ENCODE measurements at places on chromosomes 3 and 15. TPM values are rescaled to one million over a fixed set of nuclear protein-coding genes. Genes with fewer than 3 reads are reported as not detected.
A peak's percentile ranks its signal among the peaks of the same experiment; 100 is the strongest.

DNA sequence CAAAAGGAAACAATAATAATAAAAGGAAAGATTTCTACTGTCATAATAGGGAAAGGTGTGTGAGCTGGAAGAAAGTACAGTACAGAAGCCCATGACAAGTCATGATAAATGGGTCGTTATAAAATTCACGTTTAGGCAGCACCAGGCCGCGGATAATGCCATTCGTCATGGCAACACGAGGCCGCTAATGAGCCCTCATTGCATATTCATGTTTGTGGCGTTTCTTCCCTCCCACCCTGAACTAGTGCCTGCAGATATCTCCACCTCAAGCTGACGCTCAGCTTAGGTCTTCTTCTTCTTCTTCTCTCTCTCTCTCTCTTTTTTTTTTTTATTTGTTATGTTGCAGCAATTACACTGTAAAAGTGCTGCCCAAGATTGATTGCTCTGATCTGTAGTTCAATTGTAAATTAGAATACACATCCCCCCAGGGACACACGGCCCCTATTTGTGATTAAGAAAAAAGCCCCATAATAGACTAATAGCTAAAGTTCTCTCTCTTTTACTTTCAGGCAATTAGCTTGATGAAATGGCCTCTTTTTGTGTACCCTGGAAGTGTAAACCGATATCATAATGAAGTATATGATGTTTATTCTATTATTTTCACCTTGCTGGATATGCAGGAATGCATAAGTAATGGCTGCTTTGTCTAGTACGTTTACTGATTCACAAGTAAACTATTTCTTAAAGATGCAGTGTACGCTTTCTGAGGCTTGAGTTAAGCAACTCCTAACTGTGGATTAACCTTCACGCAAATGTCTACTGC lies 61.9 kb upstream of the NR2F2 start:
- DNase-seq: no peak

DNA sequence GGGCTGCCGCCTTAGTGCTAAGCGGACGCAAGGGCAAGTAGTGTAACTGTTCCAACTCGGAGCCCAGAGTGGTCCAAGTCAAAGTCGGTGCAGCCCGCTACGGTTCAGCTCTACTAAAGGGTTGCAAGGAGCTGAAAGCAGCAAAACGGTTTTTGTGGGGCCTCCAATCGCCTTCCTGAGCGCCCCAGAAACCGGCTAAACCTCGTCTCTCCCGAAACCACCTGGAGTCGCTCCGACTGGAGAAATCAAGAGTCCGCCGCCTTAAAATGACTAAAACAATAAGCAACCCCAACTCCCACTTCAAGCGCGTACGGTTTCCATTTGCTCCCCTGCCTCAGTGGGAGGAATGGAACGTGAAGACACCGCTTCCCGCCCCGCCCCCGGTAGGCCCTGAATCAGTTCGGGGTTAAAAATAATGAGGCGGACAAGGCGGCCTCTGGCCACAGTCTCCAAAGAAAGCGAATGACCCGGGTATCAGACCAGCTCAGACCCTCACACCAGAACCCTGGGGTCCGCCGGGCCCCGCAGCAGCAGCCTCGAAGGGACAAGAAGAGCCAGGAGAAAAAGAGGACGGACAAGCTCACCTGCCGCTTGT lies 401 bp downstream of the SEC11A start:
- peak; percentile 39 for DNase-seq

- DNase-seq: no peak
Observed at GRCh38 chr3:197169028-197169427, 129.4 kb downstream of the DLG1 start.

DNA sequence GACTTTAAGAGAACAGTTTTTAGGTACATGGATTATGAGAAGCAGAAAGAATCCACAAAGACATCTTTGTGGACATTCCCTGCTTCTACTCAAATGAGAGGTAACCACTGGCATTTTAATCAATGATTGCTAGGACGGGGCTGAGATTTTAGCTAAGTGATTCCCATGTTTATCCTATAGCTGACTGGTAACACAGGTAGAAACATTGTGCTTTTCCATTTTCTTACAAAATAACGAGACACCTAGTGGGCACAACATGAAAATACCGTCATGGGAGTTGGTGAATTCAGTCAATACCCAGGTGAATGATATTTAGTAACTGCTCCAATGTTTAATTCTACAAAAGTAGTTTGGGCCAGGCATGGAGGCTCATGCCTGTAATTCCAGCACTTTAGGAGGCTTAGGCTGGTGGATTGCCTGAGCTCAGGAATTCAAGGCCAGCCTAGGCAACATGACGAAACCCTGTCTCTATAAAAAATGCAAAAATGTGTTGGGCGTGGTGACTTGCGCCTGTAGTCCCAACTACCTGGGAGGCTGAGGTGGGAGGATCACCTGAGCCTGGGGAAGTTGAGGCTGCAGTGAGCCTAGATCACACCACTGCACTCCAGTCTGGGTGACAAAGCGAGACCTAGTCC lies 37.2 kb upstream of the DENND4A start:
- no peak for DNase-seq

- DNase-seq: no peak
Observed at GRCh38 chr3:157956850-157957249, 149.4 kb downstream of the SHOX2 start.

GRCh38 chr3:188878076-188878475 lies 293.7 kb upstream of the TPRG1 start:
- no peak for DNase-seq

DNA sequence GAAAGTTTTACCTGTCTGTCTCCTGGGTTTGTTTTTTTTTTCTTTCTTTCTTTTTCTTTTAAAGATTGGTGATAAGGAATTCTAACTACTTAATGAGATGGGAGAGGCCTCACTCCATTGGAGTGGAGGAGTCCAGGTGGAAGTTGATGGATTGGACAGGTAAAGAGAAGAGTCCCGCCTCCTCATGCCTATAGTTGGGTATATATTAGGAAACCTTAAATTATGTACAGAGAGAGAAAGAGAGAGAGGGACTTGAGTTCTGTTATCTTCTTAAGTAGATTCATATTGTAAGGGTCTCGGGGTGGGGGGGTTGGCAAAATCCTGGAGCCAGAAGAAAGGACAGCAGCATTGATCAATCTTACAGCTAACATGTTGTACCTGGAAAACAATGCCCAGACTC lies 158.2 kb downstream of the TP63 start:
- no peak for DNase-seq

- DNase-seq: no peak
Observed at GRCh38 chr15:58329781-58330671, 101.8 kb upstream of the LIPC start.

GRCh38 chr3:11719406-11720303 lies 75.9 kb upstream of the VGLL4 start:
- peak; percentile 70 for DNase-seq

- no peak for DNase-seq
Observed at GRCh38 chr15:64274341-64274950, 81.5 kb downstream of the CSNK1G1 start.

- no peak for DNase-seq
Observed at GRCh38 chr3:133055339-133055738, 17.1 kb downstream of the TMEM108 start.

- DNase-seq: no peak
Observed at GRCh38 chr3:60580809-60581208, 670.4 kb downstream of the FHIT start.

GRCh38 chr3:135034291-135034768 lies 239.3 kb downstream of the EPHB1 start:
- DNase-seq: no peak

The GHRL gene
- 1.1 TPM for total RNA-seq

All from CD4-positive, alpha-beta T cell (primary cell).